ENCODE measurements at places on chromosomes 2 and 18.

- no peak for DNase-seq
These were observed 9.4 kb downstream of the DYSF start for GRCh38 chr2:71462641-71463341.

- DNase-seq = no peak
These were observed 1.4 kb upstream of the REEP1 start for GRCh38 chr2:86338778-86339295.

- no peak for DNase-seq
These were observed 35.7 kb downstream of the NPAS2 start for GRCh38 chr2:100855606-100856005.

GRCh38 chr2:12778369-12778768 lies 61.6 kb downstream of the TRIB2 start:
- DNase-seq = no peak

DNA sequence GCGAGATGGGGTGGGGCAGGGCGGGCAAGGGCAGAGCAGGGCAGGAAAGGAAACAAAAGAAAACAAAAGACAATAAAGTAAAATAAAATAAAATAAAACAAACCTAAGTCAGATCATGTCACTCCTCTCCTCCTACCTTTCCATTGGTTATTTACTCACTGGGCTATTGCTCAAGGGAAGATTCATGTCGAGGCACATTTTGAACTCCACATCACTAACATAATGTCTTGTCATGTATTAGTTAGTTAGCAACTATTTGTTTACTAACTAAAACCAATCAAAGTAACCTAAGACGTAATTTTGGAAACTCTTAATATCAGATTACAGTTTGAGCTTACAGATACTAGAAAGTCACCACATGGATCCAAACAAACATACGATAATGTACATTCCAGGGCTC lies 2.2 kb downstream of the C1D start:
- no peak for DNase-seq

- no peak for DNase-seq
These were observed 130.8 kb upstream of the ID2 start for GRCh38 chr2:8550937-8551621.

DNA sequence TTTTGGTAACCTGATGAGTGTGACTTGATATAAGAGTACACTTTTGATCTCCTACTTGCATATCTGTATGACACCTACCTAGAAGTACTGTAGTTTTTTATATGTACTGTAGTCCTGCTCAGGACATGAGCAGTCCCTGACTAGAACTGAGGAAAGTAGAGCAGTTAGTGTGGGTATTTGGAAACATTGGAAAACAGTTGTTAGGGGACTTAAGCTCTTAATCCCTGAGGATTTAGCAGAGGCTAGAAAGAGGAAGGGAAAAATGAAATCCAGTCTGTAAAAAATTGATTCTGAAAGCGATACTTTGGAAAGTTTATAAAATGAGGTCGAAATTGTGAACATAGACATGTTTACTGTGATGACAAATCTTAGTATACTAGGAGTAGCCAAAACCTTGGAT lies 125.6 kb downstream of the NCOA1 start:
- DNase-seq = no peak

GRCh38 chr18:9126337-9126736 lies 10.2 kb upstream of the ANKRD12 start:
- no peak for DNase-seq

- no peak for DNase-seq
These were observed 74.9 kb downstream of the LONRF2 start for GRCh38 chr2:100247256-100248043.

GRCh38 chr2:45382744-45383143 lies 228.3 kb downstream of the SRBD1 start:
- no peak for DNase-seq

- no peak for DNase-seq
These were observed 308.4 kb upstream of the RAB12 start for GRCh38 chr18:8300751-8301410.

GRCh38 chr2:102268510-102269199 lies 42.7 kb upstream of the IL1RL1 start:
- no peak for DNase-seq

- DNase-seq = no peak
These were observed 22.0 kb upstream of the ODC1 start for GRCh38 chr2:10469955-10470608.

DNA sequence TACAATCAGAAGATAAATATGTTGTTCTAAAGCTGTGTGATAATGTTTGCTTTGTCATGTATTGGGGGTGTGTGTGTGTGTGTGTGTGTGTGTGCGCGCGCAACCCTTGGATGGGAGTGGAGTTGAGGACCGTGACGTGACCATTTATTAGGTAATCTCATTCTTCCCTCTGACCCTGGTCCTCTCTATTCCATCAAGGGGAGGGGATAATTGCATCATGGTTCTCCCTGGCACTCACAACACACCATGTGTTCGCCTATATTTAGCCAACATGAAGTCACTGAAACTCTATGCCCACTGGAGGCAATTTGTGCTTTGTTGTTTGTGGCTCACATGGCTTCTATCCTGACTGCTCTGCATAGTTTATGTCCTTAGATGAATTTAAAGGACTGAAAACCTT lies 79.8 kb upstream of the LRPPRC start:
- no peak for DNase-seq

GRCh38 chr2:102025583-102026267 lies 34.0 kb downstream of the IL1R2 start:
- no peak for DNase-seq

DNA sequence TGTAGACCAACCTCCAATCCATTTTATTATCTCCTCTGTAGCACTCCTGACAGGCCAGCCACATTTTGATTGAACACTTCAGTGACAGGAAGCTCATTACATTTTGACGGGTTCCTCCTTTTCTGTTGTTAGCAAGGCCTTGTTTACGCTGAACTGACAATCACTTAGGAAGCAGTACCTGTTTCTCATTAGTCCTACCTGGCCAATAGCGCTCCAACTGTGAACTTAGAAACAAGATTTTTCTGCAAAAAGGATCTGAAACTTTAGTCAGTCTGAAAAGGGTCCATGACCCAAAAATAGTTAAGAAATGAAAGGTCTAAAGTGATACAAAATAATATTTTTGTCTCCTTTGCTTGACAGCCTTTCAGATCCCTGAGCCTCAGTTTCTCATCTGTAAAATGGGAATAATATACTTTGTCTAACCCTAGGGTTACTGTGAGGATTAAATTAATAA lies 119.6 kb upstream of the MSTN start:
- no peak for DNase-seq
